CD4-positive, alpha-beta T cell treated with Interferon alpha-2 for 1 hour (primary cell): ENCODE measurements at places on chromosomes 11 and 22.

DNA sequence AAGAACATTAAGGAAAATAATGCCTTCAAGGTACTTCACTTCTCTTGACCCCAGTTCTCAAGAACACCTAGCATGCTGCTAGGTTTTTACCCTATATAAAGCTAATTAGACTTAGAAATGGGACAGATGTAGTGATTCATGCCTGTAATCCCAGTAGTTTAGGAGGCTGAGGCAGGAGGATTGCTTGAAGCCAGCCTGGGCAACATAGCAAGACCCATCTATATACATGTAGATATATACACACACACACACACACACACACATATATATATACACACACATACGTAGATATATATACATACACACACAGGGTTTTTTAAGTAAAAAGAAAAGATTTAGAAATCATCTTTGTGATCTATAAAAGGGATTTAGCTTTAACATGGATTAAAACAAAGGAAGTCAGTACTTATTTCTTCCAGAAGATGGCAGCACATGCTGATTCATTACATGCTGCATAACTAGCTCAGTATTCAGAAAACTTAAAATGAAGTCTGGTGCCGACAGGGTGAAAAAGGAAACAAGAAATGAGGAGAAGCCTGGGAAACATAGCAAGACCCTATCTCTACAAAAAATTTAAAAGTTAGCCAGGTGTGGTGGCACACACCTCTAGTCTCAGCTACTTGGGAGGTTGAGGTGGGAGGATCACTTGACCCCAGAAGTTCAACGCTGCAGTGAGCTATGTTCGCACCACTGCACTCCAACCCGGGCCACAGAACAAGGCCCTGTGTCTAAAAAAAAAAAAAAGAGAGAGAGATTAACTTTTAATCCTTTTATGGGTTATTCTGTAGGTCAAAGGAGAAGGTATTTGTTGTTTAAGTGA, 28.5 kb upstream of the RBX1 start:
- peak; percentile 12 for DNase-seq

DNA sequence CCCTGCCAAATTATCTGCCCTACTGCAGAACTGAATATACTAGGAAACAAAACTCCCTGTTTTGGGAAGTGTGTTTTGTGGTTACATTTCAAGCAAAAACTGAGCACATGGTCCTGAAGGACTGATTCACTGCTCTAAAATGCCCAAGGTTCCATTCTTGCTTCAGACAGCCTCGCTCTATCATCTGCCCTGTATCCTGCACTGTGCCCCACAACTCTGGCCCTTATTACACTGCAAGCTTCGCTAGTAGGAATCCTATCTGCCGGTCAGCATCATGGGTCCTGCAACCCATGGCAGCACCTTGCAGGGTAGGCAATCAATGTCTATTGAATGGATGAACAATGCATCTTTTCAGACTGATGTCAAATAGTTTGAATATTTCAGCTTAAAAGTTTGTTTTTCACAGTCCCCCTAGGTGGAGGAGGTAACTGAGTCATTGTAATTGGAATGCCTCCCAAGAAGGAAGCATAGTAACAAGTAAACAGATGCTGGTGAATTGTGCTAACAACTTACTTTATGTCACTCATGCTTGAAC, 21.3 kb downstream of the LAYN start:
- no peak for DNase-seq

DNA sequence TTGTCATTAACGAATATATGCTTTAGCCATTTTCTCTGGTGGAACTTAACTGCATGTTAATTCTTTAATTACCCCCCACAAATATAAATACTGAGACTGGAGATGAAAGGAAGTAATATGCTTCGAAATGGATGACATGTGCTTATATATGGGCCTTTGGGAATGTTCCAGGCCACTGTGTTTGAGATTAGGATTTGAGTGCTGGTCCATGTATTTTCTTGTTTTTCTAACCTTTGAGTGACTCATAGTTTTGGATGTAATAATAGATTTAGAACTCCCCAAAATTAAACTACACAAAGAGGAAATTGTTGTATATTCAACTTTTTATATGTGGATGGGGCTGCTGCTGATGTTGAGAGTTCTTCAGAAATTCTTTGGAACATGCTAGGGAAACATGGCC, 54.2 kb downstream of the EXT2 start:
- no peak for DNase-seq

DNA sequence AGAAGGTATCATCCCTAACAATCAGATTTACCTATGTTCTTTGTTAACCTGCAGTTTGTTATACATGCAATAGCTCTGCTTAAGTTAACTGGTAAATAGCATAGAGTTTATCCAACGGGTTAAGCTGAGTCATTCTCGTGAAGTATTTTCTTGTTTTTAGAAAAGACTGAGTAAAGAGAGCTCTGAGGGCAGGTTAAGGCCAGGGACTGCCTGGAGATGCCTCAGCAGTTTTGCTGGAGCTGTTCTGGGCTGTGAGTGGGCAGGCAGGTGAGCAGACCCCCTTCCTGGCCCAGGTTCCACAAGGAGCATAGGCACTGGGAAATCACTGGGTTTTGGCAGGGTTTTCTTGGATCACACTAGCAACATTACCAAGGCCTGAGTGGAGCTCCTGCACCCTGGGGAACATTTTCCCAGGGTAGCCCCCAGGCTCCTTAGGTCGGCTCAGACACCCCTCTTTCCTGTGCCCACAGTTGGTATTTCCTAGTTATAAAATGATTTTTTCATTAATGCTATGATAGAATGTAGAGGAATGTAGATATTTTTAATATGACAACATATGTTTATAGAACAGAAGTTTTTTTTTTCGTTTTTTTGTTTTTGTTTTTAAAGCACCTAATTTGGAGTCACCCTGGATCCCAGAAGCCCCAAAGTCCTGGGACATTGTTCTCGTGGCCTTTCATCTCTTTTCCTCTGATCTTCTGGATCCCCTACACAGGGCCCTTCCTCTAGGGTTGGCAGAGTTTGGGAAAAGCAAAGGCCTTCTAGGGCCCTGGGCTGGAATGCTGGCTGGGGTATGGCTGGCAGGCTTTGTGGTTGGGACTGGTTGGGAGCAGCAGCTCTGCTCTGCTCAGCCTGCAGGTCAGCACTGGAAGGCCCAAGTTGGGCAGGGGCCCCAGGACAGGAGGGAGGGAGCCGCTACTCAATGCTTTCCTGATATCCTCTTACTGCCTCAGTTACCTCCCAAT, 26.7 kb downstream of the IRAG1 start:
- no peak for DNase-seq

GRCh38 chr11:131465746-131466145, 95.3 kb downstream of the NTM start:
- no peak for DNase-seq

DNA sequence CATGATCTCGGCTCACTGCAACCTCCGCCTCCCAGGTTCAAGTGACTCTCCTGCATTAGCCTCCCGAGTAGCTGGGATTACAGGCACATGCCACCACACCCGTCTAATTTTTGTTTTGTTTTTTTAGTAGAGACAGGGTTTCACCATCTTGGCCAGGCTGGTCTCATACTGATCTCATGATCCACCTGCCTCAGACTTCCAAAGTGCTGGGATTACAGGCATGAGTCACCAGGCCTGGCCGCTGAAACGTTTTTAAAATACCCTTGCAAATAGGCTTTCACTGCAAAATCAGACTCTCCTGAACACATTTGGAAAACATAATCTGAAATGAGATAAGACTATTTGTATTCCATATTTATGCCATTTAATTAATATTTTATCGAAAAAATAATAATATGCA, 826.1 kb upstream of the CNTN5 start:
- no peak for DNase-seq

DNA sequence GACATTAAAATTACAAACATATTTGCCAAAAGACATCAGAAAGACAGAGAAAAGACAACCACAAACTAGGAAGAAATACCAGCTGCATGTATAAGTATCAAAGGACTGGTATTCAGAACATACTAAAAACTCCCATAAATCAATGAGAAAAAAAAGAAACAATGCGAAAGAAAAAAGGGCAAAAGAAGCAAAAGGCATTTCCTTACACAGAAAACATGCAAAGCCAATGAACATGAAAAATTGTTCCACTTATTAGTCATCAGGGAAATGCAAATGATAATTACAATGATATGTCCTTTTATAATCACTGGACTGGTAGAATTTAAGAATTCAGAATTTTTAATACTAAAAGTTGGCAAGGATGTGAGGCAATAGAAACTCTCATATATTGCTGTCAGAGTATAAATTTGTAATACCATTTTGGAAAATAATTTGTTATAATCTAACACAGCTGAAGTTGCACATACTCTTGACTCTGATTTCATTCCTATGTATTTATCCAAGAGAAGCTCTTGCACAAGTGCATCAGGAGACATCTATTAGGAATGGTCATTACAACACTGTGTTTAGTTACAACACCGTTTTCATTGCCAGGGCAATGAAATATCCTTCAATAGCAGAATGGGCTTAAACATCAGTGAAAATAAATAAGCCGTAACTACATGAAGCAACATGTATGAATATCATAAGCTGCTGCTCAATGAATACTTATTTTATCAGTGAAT, 279.7 kb downstream of the SWAP70 start:
- DNase-seq = no peak

DNA sequence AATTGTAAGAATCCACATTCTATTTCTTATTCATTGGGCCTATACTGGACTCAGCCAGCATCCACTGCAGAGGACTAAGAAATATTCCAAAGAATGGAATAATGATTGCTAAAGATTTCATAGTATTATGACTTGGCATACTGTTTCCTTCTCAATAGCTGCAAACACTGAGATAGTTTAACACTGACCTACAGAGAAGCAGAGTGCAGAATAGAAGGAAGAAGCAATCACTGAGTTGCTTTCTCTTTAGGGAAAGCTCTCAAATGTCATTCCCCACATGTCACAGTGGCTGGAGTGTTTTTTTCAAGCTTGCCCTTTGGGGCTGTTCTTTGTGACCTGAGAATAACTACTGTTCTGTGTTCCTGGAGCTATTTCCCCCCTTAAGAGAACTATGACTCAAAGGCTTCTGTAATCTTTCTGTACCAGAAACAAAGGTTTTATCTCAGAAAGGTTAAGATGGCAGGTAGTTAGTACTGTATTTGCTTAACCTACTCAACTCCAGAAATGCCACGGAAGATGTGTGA, 243.6 kb upstream of the LUZP2 start:
- no peak for DNase-seq

- DNase-seq = no peak
Observed at GRCh38 chr11:116725434-116726221, 47.2 kb downstream of the BUD13 start.

DNA sequence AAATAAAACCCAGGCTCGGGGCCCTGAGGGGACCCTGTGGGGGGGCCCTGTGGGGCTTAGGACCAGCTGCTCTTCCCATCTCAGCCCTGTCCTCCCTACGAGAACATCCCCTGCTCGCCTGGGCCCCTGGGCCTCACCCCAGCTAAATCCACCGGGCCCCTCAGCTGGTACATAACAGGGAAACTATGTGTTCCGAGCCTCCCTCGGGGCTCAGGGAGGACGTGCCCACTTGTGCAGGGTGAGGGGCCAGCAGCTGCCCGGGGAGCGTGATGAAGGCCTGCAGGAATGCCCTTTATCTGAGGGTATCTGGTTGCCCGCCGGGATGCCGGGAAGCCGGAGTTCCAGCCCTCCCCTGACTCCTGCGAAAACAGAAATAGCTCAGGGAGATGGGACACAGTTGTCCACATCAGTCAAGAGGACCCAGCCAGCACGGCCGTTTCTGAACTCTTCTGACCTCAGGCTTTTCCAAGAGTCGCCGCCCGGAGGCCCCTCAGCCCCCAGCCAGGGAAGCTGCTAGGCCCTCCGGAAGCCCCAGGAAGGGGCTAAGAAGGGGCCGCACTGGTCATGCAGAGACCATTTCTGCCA, 20.6 kb downstream of the MRPL23 start:
- DNase-seq = no peak

DNA sequence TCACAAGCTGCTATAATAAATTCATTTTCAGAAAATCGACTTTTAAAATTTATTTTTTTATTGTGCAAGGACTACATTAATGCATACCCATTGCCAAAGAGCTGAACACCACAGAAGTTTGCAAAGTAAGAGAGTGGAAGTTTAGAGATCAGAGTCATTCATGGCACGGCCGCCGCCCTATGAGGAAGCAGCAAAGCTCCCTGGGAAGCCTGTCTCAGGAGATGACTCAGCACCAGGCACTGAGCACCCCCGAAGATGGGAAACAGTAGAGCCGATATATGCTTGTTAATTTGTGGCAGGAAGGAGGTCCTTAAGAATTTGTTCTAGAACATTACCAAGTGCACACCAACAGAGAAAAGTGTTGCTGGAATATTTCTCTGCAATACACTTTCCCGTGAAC, 693.7 kb downstream of the OPCML start:
- no peak for DNase-seq

GRCh38 chr11:83219095-83219494, 25.6 kb downstream of the ANKRD42 start:
- DNase-seq = no peak

DNA sequence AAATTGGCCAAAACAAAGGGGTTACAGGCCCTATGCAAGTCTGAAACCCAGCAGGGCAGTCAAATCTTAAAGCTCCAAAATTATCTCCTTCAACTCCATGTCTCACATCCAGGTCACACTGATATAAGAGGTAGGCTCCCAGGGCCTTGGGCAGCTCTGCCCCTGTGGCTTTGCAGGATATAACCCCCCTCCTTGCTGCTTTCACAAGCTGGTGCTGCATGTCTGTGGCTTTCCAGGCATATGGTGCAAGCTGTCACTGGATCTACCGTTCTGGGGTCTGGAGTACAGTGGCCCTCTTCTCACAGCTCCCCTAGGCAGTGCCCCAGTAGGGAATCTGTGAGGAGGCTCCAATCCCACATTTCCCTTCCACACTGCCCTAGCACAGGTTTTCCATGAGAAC, 519.6 kb downstream of the ETS1 start:
- no peak for DNase-seq

DNA sequence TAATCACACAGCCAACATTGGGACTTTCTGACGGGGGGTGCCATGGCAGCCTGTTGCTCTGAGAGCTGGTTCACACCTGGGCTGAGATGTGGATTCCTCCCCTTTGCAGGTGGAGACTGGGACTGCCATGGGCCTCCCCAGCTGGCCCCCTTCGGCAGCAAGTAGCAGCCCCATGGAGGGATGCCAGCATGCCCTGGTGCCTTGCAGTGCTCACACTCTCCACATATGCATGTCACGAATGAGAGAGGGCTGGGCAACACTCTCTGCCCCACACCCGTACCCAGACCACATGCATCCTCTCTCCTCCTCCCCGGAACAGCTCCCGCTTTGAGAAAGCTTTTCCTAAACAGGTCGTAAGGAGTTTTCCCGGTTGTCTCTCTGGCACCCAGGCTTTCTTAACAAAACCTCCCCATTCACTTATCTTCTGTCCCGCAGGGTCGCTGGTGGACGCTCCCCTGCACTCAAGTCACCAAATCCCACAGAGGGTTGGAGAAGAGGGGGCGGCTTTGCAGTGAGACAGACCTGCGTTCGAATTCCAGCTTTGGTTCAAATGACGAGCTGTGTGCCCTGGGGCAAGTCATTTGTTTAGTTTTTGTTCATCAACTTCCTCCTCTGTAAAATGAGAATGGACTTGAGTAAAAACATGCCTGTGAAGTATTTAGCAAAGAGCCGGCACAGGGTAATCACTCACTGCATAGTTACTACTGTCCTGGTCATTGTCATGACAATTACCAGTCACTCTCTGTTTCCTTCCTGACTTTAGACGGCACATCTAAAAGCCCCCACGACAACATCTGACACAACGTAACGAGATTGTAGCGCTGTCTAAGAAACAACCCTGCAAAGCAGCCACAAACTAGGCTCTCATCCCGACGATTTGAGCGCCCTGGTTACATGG, 231.3 kb upstream of the B3GAT1 start:
- no peak for DNase-seq

GRCh38 chr11:96098511-96099241, 174.8 kb upstream of the MTMR2 start:
- no peak for DNase-seq

- no peak for DNase-seq
Observed at GRCh38 chr22:44385781-44386180, 73.0 kb upstream of the SHISAL1 start.

GRCh38 chr22:49812838-49813237, 14.8 kb downstream of the BRD1 start:
- no peak for DNase-seq
